NCI-H460 (cell line): ENCODE measurements at places on chromosomes 16 and 17. TPM values are rescaled to one million over a fixed set of nuclear protein-coding genes. Genes with fewer than 3 reads are reported as not detected.

Gene SCN4A
- total RNA-seq, result 0.06 and 0.77 TPM in 2 replicates

Gene CCDC40
- total RNA-seq, result 2.0 and 2.6 TPM in 2 replicates

Gene COG7
- total RNA-seq, result 15.8 and 22.4 TPM in 2 replicates

Gene PHOSPHO1
- not detected in 2 replicates for total RNA-seq

Gene BIRC5
- 138 and 149 TPM in 2 replicates for total RNA-seq

Gene PPY
- total RNA-seq, result not detected in 2 replicates

Gene SEZ6
- not detected in 2 replicates for total RNA-seq

Gene MYO15A
- total RNA-seq, result 0.06 and 0.30 TPM in 2 replicates

Gene GPRC5C
- 9.0 and 10.4 TPM in 2 replicates for total RNA-seq

Gene PRM2
- total RNA-seq, result not detected in 2 replicates

Gene EME1
- 8.4 and 14.1 TPM in 2 replicates for total RNA-seq
